ENCODE measurements at places on chromosomes 5 and 9.

- no peak for DNase-seq
These were observed 76.3 kb upstream of the IL12B start for GRCh38 chr5:159406571-159406970.

DNA sequence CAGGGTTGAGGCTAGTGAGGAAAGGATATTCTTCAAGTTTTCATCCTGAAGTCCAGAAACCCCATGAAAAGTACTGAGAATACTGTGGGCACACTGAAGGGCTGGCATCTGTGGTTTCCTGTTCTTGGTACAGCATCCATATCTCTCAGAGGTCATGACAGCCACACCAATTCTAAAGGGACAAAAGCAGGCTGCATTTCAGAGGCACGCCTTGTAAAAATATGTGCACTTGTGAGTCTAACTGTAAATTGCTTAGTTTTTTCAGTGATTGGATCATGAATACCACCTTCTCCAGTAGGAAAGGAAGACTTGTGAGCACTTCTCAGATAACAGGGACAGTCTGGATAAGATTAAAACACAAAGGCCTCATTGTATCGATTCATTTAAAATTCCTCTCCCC, 230.9 kb downstream of the NTRK2 start:
- no peak for DNase-seq

DNA sequence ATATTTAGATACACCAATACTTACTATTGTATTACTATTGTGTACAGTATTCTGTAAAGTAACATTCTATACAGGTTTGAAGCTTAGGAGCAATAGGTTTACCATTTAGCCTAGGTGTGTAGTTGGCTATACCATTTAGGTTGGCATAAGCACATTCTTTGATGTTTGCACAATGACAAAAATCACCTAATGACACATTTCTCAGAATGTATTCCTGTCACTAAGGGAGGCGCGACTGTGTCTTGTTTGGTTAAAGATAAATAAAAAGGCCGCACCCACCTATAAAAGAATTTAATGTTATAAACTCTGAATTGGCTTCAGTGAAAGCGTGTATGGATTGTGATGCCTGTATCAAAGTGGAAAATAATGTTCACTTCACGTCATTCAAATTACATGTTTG, 1815.4 kb upstream of the CDH6 start:
- no peak for DNase-seq

- no peak for DNase-seq
These were observed 2.8 kb upstream of the TOR1A start for GRCh38 chr9:129826759-129827158.

- DNase-seq: no peak
These were observed 146.9 kb downstream of the KIAA0825 start for GRCh38 chr5:94471521-94471920.

GRCh38 chr9:90142580-90142979, 500.0 kb downstream of the DIRAS2 start:
- peak; percentile 54 for DNase-seq

GRCh38 chr9:71941060-71941568, 29.7 kb downstream of the C9orf85 start:
- no peak for DNase-seq

- peak; percentile 78 for DNase-seq
These were observed at the start of gene STX17 for GRCh38 chr9:99906403-99907207. STX17 (plus strand) TSS chr9:99906654; CDS start chr9:99915240, 8,586 bp downstream.

DNA sequence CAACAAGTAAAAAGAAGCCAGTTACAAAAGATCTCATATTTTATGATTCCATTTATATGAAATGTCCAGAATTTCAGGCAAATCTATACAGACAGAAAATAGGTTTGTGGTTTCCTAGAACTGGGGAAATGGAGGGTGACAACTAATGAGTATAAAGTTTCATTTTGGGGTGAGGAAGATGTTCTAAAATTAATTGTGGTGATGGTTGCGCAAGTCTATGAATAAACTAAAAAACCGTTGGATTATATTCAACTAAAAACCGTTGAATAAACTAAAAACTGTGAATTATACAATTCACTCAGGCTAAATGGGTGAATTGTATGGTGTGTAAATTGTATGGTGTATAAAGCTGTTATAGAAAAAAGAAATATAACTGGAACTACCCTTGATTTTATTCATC, 47.6 kb downstream of the ADAMTS6 start:
- no peak for DNase-seq

DNA sequence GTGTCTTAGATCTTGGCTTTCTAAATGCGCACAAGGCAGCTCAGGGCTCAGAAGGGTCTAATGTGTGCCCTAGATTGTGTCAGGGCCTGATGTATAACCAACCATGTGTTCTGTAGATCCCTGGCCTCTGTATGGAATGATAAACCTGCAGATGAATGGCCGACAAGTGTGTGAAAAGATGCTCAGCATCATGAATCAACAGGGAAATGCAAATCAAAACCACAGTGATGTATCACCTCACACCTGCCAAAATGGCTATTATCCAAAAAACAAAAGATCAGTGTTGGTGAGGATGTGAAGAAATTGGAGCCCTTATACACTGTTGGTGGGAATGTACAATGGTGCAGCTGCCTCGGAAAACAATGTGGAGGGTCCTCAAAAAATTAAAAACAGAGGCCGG, 489.8 kb downstream of the SEMA5A start:
- no peak for DNase-seq

DNA sequence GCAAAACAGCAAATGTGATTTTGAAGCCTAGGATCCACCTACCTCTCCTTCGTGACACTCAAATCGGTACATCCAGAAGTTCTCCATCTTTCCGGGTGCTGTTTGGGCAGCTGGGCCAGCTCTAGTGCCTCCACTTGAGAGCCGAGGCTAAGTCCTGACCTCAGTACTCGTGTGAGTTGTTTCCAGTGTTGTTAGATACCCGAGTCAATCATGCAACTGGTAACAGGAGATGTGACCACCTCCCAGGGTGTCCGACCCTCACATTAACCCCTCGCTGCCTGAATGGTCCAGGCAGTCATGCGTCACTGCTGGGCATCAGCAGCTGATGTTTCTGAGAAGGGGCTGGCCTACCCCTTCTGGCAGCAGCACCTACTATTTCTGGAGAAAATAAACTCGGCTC, 170.3 kb downstream of the ENTREP1 start:
- DNase-seq: no peak

- DNase-seq: no peak
These were observed 97.3 kb upstream of the DMRT1 start for GRCh38 chr9:744046-744712.

Measured in mesothelial cell of epicardium (in vitro differentiated cells).